GM23248 (cell line): ENCODE measurements at places on chromosomes 13 and 19. TPM values are rescaled to one million over a fixed set of nuclear protein-coding genes. Genes with fewer than 3 reads are reported as not detected.

DNA sequence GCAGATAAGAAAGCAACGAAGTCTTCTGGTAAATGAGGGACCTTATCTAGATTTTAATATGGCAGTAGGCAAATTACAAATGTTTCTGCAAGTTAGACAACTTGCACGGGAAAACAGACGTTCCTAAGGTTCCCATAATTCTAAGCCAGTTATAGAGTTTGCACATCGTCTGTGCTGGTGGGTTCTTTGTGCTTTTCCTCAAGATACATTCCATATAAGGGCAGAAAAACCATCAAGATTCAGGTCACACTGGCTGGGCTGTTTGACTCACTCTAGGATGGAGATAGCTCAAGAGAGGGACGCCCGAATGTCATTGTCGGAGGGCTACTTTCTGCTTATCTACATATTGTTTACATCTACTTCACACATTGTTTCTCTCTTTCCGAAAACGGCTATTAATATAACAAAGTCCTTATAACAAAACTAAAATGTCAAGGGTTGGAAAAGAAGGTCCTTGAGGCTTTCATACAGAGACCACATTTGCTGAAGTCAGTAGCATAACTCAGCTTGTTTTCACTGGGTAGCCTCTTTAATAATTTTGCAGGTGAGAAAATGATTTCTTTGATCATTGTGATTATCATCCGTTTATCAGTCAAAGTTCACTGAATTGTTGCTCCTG lies 44.4 kb downstream of the SOX1 start:
- 0 out of 2 replicates have a peak, but pooled peaks cover 4% of the 10 kb centered on the region for H3K27me3 ChIP-seq
- DNase-seq = no peak
- H3K27ac ChIP-seq = no peak overlapping the region
- no peaks in the 10 kb centered on the region for H3K36me3 ChIP-seq

GRCh38 chr13:68806125-68806524 lies 1301.5 kb upstream of the ATXN8OS start:
- H3K36me3 ChIP-seq = no peaks in the 10 kb centered on the region
- H3K27ac ChIP-seq = no peak overlapping the region
- no peaks in the 10 kb centered on the region for H3K27me3 ChIP-seq

DNA sequence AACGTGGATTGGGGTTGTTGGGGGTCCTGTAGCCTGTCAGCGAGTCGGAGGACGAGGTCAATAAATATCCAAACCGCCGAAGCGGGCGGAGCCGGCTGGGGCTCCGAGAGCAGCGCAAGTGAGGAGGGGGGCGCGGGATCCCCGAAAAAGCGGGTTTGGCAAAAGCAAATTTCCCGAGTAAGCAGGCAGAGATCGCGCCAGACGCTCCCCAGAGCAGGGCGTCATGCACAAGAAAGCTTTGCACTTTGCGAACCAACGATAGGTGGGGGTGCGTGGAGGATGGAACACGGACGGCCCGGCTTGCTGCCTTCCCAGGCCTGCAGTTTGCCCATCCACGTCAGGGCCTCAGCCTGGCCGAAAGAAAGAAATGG lies 754 bp upstream of the SIX5 start:
- peak overlapping the region; percentile 77 for H3K4me3 ChIP-seq
- H3K4me1 ChIP-seq = peaks cover 5% of the 10 kb centered on the region; the same call in 1 of the 2 replicates
- H3K27ac ChIP-seq = peak overlapping the region; percentile 91
- H3K27me3 ChIP-seq = no peaks in the 10 kb centered on the region
- DNase-seq = peak; percentile 83

DNA sequence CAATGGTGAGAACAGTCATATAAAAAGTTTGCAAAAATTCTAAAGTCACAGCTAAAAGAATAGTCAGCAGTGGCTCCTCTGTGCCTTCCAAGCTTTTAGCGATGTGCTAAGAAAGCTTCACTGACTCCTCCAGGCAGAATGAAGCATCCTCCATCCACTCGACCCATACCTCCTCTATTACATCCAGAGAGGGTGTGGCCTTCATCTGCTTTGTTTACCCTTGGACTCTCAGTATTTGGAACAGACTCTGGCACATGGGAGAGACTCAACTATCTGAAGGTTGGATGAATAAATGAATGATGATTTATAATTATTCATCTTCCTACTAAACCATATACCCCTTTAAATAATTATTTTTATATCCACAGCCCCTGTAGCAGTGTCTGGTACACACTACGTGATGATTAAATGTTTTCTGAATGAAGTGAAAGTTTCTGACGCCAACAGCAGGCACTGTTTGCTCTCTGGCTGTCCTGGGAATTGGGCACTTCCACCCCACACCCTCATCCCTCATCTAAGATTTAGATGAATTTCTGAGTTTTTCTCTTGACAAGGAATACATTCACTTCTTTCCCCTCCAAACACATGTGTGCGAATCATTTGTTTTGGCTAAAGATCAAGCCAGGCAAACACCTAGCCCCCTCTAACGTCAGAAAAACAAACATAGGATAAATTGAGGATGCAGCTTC lies 93.9 kb downstream of the NUFIP1 start:
- no peak overlapping the region for H3K27ac ChIP-seq
- H3K36me3 ChIP-seq = no peaks in the 10 kb centered on the region
- no peak for DNase-seq

FCAR gene
- polyA plus RNA-seq = not detected in 2 replicates

DNA sequence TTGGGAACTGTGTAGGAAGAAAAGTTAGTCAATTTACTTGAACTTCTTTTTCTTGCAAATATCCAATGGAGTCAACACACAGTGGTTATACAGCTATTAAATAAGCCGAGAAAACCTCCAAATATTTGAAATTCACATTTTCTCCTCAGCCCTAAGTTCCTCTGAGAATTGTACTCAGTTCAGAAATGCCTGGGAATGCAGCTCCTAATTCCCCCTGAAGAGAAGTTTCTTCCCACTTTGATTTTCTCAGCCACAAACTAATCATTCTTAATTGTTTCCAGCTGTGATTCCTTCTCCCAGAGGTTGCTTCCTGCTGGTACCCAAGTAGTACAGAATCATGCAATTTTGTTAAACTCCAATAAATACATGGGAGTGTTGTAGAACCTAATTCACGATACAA lies 246.1 kb upstream of the MIR17HG start:
- H3K36me3 ChIP-seq = no peaks in the 10 kb centered on the region
- H3K27me3 ChIP-seq = no peaks in the 10 kb centered on the region
- DNase-seq = no peak
- H3K4me3 ChIP-seq = no peak overlapping the region

FXYD5 gene
- polyA plus RNA-seq = 496 and 515 TPM in 2 replicates

HAUS8 gene
- polyA plus RNA-seq = 8.2 and 10.6 TPM in 2 replicates

ZNF574 gene
- 14.8 and 16.6 TPM in 2 replicates for polyA plus RNA-seq
